ENCODE measurements at places on chromosomes 4 and X. TPM values are rescaled to one million over a fixed set of nuclear protein-coding genes. Genes with fewer than 3 reads are reported as not detected.

GRCh38 chr4:142776026-142776425, 70.1 kb downstream of the INPP4B start:
- no peaks in the 10 kb centered on the region for H3K4me1 ChIP-seq
- DNase-seq, result no peak
- no peak overlapping the region for H3K27ac ChIP-seq
- H3K36me3 ChIP-seq, result no peaks in the 10 kb centered on the region
- no peak overlapping the region for H3K4me3 ChIP-seq

DNA sequence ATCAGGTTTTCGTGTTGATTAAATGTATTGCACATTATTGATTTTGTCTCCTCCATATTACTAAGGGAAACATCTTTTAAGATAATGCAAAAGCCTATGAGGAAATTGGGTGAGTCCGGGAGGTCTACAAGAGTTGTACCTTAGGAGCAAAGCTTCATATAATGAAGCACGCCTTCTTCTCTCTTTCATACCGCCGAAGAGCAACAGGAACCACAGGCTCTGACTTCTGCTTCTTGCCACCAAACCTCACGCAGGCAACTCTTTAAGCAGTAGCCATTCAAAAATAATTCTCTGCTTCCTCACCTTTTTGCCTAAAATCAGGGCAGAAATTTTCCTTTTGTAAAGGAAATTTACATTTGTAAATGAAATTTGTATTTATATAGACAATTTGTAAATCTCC, 139.6 kb downstream of the SPRY1 start:
- H3K36me3 ChIP-seq, result no peaks in the 10 kb centered on the region
- no peak overlapping the region for H3K4me3 ChIP-seq
- no peaks in the 10 kb centered on the region for H3K4me1 ChIP-seq
- no peak overlapping the region for H3K27ac ChIP-seq
- no peak for DNase-seq

- no peak for DNase-seq
- no peak overlapping the region for H3K27ac ChIP-seq
- no peak overlapping the region for H3K4me3 ChIP-seq
- no peaks in the 10 kb centered on the region for H3K27me3 ChIP-seq
- no peaks in the 10 kb centered on the region for H3K36me3 ChIP-seq
Measured at GRCh38 chr4:110268790-110269189, 70.4 kb upstream of the ELOVL6 start.

DNA sequence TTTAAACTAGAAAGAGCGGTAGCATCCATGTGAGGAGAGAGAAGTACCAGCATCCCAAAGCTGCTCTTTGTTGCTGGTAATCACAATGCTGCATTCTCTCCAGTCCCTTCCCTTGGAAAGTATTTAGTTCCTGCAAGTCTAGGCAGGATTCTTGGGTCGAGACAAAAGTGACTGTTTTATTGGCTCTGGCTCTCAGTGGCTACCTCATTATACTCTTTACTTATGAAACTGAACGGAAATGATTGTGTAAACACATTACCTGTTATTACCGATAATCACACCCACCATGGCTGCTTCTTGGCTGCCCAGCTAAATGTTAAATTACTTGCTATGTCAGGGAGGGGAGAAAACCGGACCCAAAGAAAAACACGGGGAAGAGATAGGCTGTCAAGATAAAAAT, 26.2 kb downstream of the ATXN3L start:
- H3K36me3 ChIP-seq, result no peaks in the 10 kb centered on the region
- no peak overlapping the region for H3K27ac ChIP-seq
- no peak for DNase-seq

DNA sequence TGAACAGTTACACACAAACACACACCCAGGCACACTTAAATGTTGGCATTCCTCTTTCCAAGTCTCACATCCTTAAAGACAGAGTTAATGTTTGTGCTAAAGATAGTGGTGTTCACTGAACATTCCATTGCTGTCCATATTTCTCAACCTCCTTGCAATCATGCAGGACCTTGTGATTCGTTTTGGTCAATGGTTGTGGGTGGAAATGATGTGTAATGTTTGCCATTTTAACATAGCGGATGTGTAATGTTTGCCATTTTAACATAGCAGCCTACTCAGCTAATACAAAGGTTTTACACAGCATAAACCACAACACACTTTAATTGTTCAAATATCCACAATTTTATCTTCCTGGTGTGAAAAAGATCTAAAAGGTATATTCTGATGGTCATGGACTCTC, 93.9 kb downstream of the CEP44 start:
- H3K36me3 ChIP-seq, result no peaks in the 10 kb centered on the region
- H3K27me3 ChIP-seq, result peaks cover 7% of the 10 kb centered on the region
- H3K4me1 ChIP-seq, result no peaks in the 10 kb centered on the region
- H3K4me3 ChIP-seq, result no peak overlapping the region

DNA sequence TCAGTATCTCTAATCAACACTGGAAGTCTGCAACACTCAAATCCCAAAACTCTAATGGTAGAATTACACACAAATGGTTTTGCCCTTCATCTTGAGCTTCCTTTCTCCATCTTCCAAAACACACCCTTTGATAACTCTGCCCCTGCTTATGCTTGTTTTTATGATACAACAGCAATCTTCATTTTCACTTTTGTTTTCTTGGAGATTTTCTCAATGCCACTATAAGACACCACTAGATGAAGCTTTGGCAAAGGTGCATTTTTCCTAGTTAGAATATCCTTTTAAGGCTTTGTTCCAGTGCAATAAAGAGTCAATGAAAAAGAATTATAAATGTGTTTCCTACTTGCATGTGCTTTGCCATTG, 472.4 kb upstream of the NWD2 start:
- H3K4me3 ChIP-seq, result no peak overlapping the region
- DNase-seq, result no peak
- H3K4me1 ChIP-seq, result no peaks in the 10 kb centered on the region
- no peaks in the 10 kb centered on the region for H3K27me3 ChIP-seq
- H3K36me3 ChIP-seq, result no peaks in the 10 kb centered on the region
- H3K27ac ChIP-seq, result no peak overlapping the region

FAM9C gene
- total RNA-seq, result not detected

EDA2R gene
- 0.17 TPM for total RNA-seq

LNX1 gene
- not detected for total RNA-seq

SLC10A4 gene
- total RNA-seq, result not detected
